RCC 7860 (cell line): ENCODE measurements at places on chromosomes 7 and 10.

GRCh38 chr7:135645296-135645904, 16.9 kb upstream of the STMP1 start:
- peak; percentile 43 for DNase-seq

DNA sequence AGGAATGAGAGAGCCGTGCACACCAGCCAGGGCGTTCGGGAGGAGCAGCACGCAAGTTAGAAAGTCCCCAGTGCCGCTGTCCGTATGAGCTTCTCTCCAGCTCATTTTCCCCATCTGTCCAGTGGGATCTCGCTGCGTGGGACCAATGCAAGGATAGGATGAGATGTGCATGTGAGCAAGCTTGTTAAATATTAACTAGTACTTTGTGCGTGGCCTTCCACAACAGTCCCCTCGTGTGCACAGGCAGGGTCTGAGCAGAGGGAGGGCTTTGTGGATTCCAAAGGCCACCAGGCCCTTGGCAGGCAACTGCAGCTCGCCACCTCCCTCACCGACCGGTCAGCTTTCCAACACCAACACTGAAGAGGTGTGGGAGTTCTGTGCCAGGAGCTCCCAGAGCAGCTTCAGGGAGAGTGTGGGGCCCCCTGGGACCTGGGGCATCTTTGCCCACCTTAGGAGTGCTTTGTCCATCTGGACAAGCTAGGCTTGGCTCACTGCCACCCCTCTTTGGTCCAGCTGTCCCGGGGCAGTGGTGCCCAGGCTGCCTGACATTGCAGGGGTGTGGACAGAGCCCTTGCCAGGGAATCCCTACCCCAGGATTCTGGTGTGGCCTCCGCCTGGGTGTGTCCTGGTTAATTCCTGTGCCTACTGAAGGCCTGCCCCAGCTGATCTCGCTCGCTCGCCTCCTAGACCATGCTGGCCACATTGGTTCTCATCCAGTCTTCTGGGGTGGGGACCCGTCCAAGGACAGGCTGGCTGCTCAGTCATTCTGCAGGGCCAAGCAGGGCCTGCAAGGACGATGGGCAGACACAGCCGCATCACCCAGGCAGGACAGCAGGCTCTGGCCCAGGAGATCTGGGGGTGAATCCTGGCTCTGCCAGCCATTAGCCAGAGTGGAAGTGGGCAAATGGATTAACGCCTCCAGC, 5.3 kb downstream of the FAM20C start:
- DNase-seq = no peak

DNA sequence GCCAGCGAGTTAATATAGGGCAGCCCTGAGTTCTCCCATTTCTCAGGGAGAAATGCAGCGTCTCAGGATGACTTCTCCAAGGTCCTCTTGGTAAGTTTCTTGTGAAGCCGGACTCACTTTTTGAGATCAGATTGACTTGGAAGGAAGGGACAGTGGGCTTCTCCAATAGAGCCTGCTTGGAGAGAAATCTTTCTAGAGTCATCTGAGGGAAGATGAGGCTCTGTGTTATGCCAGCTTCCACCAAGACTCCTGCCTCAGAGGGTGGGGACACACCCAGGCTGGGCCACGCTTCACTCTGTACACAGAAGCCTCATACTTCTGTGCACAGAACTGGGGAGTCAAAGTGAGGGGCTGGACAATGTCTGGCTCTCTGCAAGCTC, 5.6 kb downstream of the C10orf105 start:
- no peak for DNase-seq

GRCh38 chr7:54788664-54789063, 29.7 kb upstream of the SEC61G start:
- DNase-seq = peak; percentile 91

DNA sequence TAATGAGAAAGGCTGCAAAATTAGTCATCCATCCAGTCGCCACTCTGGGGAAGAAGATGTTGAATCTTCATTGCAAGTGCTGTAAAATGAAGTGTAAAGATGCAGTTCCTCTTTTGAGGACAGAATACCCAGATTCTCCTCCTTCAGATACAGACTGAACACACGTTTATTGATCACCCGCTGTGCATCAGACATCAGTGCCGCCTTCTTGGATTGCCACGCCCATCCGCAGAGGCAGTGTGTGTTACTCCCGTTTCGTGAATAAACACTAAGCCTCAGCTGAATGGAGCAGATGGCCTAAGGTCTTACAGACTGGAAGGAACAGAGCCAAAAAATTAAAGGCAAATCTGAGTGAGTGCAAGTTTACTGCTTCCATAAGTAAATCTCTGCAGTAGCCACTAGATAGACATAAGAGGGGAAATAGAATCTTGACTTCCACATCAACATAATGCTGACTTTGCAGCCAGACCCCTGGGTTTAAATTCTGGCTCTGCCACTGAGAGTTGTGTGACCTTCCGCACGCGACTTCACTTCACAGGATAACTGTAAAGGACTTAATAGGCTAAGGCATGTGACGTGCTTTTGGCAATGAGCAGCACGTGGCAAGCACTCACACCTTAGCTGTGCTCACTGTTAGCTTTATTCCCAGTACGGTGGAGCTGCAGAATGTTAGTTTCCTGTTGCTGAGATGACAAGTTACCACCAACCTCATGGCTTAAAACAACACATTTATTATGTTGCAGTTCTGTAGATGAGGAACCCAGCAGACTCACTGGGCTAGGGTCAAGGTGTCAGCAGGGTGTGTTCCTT, 285.9 kb downstream of the CELF2 start:
- no peak for DNase-seq

DNA sequence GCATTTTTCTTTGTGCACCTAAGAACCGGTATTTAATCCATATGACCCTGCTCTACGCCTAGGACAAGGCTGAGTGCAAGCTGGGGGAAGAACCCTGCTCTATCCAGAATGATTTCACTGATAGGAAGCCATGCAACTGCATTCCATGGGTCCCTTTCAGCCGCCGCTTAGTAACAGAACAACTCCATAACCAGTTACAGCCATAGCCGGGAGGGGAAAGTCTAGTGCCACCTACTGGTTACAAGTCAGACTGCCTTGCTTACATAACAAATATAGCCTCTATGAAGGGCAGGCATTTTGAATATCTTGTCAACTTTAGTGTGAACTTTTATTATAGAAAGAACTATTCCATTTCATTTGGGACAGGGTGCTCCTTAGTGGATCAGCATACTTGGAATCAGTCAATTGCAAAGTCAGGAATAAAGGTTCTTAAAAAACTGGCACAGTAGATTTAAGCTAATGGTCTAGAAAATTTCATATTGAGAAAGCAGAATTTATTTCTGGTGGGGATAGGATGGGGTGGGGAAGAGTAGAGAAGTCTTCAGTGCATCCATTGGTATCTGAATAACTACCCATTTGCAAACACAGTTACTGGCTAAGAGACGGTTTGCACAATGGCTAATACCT, 521.7 kb downstream of the ADRA2A start:
- DNase-seq = peak; percentile 41

GRCh38 chr7:159204664-159205063, 60.0 kb upstream of the VIPR2 start:
- no peak for DNase-seq

DNA sequence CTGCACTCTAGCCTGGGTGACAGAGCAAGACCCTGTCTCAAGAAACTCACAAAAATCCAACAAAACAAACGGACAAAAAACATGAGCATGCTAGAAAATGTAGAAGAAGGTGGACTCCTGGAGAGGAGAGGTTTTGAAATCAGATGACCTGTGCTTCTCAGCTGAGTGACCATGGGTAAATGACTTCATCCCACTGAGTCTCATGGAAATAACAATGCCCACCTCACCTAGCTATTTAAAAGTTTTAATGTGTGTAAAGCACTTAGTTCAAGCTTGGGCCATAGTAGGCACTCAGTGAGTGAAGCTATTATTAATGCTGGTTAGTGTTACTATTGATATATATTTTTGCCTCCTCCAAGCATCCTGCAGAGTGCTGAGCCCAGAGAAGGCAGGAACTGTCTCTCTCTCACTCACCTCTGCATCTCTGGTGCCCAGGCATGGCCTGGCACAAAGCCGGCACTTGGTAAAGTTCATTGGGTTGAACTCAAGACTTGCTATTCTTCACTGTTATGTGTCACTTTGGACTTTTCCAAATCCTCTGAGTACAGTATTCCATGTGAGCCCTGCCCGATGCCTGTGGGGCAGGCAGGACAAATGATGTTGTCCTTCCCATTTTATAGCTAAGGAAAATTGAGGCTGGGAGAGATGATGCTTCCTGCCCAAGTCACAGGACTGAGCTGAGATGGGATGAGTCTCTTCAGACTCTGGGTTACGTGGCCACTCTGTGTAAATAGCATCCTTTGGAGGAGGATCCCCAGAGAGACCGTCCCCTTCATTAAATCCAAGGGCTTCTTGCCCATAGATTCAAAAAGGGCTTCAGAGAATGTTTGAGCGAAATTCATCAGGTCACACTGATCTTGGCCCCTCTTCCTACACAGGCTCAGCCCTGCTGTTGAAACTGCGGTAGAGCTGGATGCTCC, 81.4 kb upstream of the EMX2 start:
- peak; percentile 51 for DNase-seq

GRCh38 chr10:33117816-33118215, 159.8 kb upstream of the ITGB1 start:
- no peak for DNase-seq

- DNase-seq = no peak
These were observed 1.0 kb upstream of the HOXA11 start for GRCh38 chr7:27185854-27186667.

- no peak for DNase-seq
These were observed 20.0 kb downstream of the AKR1B1 start for GRCh38 chr7:134438946-134439345.

GRCh38 chr10:121138112-121138860, 287.1 kb downstream of the WDR11 start:
- DNase-seq = no peak

DNA sequence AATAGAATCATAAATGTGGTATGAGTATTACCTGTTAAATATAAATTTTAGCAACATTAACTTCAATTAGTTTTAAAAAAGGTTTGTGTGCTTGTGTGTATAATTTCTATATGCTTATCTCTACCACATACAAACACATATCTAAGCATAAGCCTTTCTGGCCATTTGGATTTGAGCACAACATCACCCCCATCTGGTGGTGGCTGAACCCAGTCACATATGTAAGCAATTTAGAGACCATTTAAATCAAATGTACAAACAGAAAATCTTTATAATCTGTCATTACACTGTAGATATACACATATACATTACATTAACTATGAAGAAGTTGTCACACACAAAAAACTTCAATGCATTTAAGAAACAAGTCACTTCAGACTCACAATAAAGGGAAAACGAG, 31.7 kb downstream of the GPR22 start:
- no peak for DNase-seq

DNA sequence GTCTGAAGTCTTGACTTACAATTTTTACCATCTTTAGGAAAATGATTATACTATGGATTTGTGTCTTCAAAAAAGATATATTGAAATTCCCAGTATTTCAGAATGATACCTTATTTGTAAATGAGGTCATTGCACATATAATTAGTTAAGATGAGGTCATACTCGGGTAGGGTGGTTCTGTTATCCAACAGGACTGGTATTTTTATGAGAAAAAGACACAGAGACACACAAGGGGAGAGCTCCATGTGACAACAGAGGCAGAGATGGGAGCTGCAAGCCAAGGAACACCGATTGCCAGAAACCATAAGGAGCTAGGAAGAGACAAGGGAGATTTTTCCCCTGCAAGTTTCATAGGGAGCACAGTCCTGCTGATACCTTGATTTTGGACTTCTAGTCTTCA, 356.9 kb downstream of the ARL4A start:
- no peak for DNase-seq

GRCh38 chr10:386771-387592, 251.7 kb downstream of the ZMYND11 start:
- DNase-seq = no peak

DNA sequence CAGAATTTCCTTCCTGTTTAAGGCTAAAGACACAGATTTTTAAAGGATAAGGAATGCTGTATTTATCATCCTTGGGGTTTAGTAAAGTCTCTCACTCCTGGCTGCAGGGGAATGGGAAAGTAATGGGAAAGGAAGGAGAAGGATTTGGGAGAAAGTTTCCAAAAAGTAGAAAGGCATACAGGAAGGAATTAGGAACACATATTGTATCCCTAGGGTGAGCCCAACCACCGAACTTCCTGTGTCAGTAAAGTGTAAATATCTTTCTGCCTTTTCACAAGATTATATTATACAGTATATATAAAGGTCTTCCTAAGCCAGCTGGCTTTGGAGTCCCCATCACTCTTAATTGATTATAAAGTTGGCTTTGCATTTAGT, 12.0 kb upstream of the UBE2D1 start:
- no peak for DNase-seq
